ENCODE measurements at places on chromosomes 7 and 10.

GRCh38 chr7:142809671-142810070 is 38.9 kb downstream of the PRSS2 start:
- H3K4me1 ChIP-seq: peaks cover 91% of the 10 kb centered on the region
- DNase-seq: no peak
- H3K4me3 ChIP-seq: peak overlapping the region; percentile 91
- peak overlapping the region; percentile 100 for H3K27ac ChIP-seq
- H3K36me3 ChIP-seq: no peaks in the 10 kb centered on the region

GRCh38 chr7:8119262-8119661 is 142.7 kb downstream of the ICA1 start:
- H3K36me3 ChIP-seq: peaks cover 3% of the 10 kb centered on the region
- H3K4me3 ChIP-seq: no peak overlapping the region
- H3K4me1 ChIP-seq: peaks cover 45% of the 10 kb centered on the region
- peak overlapping the region; percentile 87 for H3K27ac ChIP-seq

DNA sequence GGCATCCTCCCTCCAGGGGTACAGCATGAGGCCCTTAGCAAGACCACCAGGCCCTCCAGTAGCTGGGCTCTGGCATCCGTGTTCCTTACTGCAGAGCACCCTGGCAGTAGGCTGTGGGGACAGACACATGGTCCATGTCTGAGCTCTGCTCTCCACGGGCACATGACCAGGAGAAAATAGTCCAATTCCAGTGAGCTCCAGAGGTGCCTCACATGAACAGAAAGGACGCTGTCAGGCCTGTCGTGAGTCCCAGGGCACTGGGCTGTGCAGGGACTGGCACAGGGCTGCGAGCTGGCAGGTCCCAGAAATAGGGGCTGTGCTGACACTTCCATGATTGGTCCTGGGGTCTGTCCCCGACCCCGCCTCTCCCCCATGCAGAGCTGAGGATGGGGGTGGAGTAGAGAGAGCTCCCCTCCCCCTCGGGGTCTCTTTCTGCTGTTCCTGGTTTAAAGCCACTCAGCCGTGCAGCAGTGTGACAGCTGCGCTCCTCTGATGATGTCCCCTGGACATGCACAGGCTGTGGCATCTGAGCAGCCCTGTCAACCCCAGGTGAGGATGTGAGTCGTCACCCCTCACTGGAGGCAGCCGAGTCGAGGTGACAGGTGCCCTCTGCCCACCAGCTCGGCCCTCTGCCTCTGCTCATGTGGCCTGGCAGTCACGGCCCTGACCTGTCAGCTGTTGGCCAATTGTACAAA is 25.2 kb upstream of the ZNF488 start:
- H3K4me3 ChIP-seq: no peak overlapping the region
- no peak overlapping the region for H3K27ac ChIP-seq
- DNase-seq: no peak
- no peaks in the 10 kb centered on the region for H3K36me3 ChIP-seq

GRCh38 chr10:60413306-60414012 is 23.8 kb upstream of the ANK3 start:
- H3K4me3 ChIP-seq: no peak overlapping the region
- H3K27ac ChIP-seq: no peak overlapping the region
- no peak for DNase-seq

GRCh38 chr7:7438851-7439250 is 96.8 kb downstream of the COL28A1 start:
- H3K27me3 ChIP-seq: peaks cover 12% of the 10 kb centered on the region
- H3K4me1 ChIP-seq: no peaks in the 10 kb centered on the region
- DNase-seq: no peak
- H3K4me3 ChIP-seq: no peak overlapping the region
- H3K27ac ChIP-seq: no peak overlapping the region
- H3K36me3 ChIP-seq: no peaks in the 10 kb centered on the region

- DNase-seq: no peak
- no peak overlapping the region for H3K4me3 ChIP-seq
- H3K36me3 ChIP-seq: no peaks in the 10 kb centered on the region
- H3K27ac ChIP-seq: no peak overlapping the region
Observed at GRCh38 chr7:146826329-146826728, 709.7 kb downstream of the CNTNAP2 start.
